ENCODE measurements at places on chromosomes 2 and 18.

GRCh38 chr18:30682672-30683071 is 359.9 kb downstream of the DSC3 start:
- no peak for DNase-seq

GRCh38 chr2:172374318-172375240 is 52.8 kb upstream of the ITGA6 start:
- DNase-seq: no peak

GRCh38 chr2:200698217-200698616 is 112.4 kb downstream of the AOX1 start:
- DNase-seq: no peak

- no peak for DNase-seq
These were observed 80.4 kb downstream of the MYOM1 start for GRCh38 chr18:3139406-3139805.

DNA sequence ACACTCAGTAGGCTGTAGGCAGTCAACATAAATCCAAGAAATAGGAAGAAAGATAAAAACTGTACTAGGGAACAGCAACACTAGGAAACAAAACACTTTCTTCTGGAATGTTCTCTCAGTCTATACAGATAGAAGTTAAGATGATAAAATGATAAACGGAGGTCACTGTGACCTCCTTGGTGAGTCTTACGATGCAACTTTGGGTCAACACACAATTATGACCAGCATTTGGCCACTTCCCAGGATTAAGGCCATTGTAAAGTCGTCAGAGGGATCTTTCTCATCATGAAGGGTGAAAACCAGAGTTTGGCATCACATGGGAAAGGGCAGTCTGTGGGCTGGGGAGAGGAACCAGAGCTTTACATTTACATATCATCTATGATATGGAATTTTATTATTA is 33.4 kb downstream of the LAMA3 start:
- DNase-seq: no peak

GRCh38 chr2:191385416-191386160 is 140.4 kb downstream of the MYO1B start:
- DNase-seq: no peak

GRCh38 chr2:240974771-240975572 is 23.4 kb upstream of the SNED1 start:
- DNase-seq: no peak

GRCh38 chr2:112887964-112888749 is 22.8 kb upstream of the IL37 start:
- DNase-seq: no peak

DNA sequence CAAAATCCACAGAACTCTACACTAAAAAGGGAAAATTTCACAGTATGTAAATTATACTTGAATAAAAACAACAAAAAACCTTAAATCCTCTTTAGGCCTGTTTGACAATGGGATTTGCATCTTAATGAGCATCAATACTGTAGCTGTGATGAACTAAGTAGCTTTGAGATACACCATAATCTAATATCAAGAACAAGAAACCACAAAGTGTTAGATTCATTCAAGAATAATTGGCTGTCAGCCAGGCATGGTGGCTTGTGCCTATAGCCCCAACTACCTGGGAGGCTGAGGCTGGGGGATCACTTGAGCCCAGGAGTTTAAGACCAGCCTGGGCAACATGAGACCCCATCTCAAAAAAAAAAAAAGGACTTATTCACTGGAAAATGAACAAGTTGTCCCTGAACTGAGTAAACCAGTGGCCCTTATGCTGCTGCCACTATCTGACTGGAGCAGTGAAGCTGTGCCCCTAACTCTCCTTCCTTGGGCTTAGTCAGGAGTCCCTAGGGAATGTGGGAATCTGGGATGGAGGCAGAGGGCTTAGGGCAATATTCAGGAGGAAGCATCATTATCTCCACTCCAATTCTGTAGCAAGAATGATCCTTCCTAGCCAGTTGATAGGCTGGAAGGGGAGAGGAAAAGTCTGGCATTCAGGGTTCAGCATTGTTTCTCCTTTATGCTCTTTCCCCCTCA is 88.5 kb downstream of the PRKCE start:
- no peak for DNase-seq

DNA sequence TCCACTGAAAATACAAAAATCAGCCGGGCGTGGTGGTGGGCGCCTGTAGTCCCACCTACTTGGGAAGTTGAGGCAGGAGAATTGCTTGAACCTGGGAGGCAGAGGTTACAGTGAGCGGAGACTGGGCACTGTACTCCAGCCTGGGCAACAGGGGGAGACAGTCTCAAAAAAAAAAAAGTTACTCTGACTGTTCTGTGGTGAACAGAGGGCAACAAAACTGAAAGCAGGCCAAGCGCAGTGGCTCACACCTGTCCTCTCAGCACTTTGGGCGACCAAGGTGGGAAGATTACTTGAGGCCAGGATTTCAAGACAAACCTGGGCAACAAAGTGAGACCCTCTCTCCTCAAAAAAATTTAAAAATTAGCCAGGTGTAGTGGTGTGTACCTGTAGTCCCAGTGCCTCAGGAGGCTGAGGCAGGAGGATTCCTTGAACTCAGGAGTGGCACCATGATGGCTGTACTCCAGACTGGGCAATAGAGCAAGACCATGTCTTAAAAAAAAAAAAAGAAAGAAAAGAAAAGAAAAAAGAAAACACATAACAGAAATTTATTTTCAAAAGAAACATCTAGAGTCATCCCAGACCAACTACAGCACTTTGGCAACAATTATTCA is 13.6 kb upstream of the RTN4 start:
- DNase-seq: no peak

DNA sequence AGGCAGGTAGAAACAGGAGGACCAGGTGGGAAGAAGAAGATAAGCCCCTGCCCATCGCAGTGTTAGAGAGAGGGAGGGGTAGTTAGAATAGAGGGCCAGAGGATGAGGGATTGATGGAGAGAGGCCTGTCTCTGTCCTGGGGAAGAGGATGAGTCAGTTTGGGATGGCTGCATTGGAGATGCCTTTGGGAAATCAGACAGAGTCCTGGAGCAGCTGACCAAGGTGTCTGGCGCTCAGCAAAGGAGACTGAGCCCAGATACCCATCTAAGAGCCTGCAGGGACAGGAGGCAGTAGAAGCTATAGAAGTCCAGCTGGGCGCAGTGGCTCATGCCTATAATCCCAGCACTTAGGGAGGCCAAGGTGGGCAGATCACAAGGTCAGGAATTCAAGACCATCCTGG is 177.8 kb upstream of the HAAO start:
- no peak for DNase-seq

DNA sequence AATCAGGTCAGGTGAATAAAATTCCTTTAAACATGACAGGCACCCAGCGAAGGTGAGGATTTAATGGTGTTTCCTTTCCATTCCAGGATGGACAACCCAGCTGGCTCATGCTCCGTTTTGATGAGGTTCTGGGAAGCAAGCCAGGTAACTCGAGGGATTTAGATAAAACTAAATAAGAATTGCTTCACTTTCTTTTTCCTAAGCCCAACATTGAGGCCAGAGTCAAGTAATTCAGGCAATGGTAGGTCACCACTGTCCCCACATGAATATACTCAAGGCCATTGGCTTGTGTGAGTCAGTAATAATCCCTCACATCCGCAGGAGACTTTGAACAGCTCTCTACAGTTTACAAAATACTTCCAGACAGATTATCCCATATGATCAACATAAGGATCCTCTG is 16.2 kb upstream of the LRATD1 start:
- no peak for DNase-seq

GRCh38 chr2:230589497-230590015 is 123.1 kb upstream of the CAB39 start:
- DNase-seq: no peak

- no peak for DNase-seq
These were observed 131.2 kb downstream of the TRIB2 start for GRCh38 chr2:12847694-12848575.

DNA sequence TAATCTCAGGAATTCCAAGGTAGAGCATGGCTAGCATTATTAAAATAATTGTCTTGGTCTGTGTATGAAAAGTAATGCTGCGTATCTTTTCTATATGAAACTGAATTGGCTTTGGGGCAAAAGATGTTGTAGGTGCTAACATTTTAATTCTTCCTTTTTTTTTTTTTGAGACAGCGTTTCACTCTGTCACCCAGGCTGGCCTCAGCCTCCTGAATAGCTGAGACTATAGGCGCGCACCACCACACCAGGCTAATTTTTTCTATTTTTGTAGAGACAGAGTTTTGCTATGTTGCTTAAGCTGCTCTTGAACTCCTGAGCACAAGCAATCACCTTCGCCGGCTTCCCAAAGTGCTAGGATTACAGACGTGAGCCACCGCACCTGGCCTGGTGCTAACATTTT is 172.6 kb upstream of the STON1 start:
- no peak for DNase-seq

DNA sequence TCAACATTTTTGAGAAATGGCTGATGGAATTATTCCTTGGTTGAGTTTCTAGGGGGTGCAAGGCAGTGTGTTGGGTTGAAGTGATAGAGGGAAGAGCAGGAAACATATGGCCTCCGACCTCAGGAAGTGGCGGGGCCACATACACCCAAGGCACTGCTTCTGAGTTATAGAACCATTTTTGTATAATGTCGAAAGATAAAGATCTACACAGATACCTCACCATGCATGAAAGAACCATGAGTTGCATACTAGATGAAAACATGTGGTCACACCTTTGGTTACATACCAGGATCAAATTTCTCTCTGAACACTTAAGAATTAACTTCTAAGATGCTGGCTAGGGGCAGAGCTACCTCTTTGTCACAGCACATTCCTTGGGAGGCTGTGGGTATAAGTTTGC is 23.2 kb downstream of the LAMA3 start:
- no peak for DNase-seq

DNA sequence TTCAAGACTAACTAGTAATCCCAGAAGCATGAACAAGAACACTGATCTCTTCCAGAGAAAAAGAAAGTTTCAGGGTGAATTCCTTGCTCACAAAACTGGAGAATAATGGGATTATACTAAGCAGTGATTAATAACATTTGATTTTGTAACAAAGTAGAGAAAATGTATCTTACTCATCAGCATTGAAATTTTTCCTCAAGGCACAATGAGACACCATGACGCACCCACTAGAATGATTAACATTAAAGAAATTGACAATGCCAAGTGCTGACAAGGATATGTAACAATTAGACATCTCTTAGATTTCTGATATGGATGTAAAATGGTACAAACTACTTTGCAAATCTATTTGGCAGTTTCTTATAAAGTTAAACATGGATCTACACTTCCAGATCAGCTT is 101.1 kb upstream of the EPHA4 start:
- no peak for DNase-seq

GRCh38 chr2:221943076-221943810 is 355.6 kb downstream of the PAX3 start:
- DNase-seq: no peak

GRCh38 chr2:52970642-52971041 is 797.0 kb upstream of the CHAC2 start:
- no peak for DNase-seq

DNA sequence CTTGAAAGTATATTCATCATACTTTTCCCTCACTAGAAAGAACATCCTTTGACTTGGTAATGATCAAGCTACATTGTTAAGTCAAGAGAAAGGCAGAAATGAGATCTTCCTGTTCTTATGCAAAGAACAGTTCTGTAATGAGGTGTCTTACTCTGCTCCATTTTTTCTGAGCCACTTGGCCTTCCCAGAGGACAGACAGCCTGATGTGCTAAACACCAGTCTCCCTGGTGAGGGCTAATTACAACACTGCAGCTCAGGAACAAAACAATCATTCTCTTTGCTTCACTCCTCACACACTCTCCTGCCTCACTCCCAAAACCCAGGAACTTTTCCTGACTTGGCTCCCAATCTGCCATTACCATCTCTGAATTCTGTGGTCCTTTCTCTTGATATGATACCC is 25.6 kb downstream of the TACR1 start:
- DNase-seq: no peak

- no peak for DNase-seq
These were observed 1315.9 kb downstream of the DSC3 start for GRCh38 chr18:29726646-29727045.

- no peak for DNase-seq
These were observed 77.6 kb upstream of the ODC1 start for GRCh38 chr2:10525573-10526265.

GRCh38 chr18:55144193-55144930 is 185.1 kb upstream of the CCDC68 start:
- DNase-seq: no peak

GRCh38 chr2:136932700-136933099 is 167.4 kb downstream of the THSD7B start:
- DNase-seq: no peak

DNA sequence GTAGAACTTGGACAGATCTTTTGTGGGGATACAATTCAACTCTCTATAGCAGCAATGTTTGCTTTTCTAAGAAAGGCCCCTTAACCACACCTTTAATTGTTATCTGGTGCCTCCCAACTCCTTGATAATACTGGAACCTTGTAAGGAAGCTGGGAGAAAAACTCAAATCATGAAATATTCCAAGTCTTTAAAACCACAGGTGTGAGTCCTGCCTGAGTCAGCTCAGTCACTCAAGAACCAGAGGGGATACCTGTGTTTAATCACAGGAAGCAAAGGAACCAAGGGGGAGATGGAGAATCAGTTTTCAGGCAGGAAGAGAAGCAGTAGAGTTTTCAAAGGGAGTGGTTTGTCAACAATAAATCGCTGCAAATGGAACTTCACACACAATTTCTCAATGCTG is 159.9 kb downstream of the LAMA3 start:
- DNase-seq: no peak

DNA sequence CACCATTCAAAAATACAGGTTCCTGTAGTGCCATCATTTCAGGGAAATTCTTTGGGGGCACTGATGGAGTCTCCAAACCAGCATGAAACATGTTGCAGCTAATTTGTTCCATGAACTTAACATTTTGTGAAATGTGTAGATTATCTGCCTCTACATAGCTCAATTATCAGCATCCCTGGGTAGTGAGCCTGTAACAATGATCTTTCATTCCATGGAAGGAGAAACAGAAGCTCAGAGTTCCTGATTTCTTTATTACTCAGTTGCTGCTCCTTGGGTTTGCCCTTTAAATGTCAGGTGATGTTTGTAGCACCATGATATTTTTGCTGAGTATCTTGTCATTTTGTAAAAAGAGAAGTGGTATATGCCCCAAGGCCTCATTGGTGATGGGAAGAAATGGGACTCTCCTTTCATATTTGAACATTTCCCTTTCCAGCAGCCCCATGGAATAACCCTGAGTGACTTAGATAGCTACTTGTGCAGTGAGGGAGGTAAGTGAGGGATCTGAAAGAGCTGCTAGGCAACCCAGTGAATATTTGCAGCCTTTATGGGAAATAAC is 146.9 kb downstream of the CERS6 start:
- no peak for DNase-seq

GRCh38 chr18:64240316-64240715 is 91.4 kb upstream of the LINC00305 start:
- DNase-seq: no peak

- DNase-seq: no peak
These were observed 2.0 kb downstream of the IGFBP2 start for GRCh38 chr2:216635171-216635570.

- DNase-seq: no peak
These were observed 9.9 kb downstream of the TMBIM1 start for GRCh38 chr2:218282173-218282991.

All from stimulated activated CD4-positive, alpha-beta T cell treated with anti-CD3 and anti-CD28 coated beads, Interleukin-12 subunit alpha, Interleukin-12 subunit beta, amount 100 ng/mL, for 4 hours (primary cell).